Osteoblast (primary cell): ENCODE measurements at places on chromosomes 5 and 9. TPM values are rescaled to one million over a fixed set of nuclear protein-coding genes. Genes with fewer than 3 reads are reported as not detected.

- H3K4me3 ChIP-seq: no peak overlapping the region
- H3K27me3 ChIP-seq: peaks cover 22% of the 10 kb centered on the region
- H3K36me3 ChIP-seq: no peaks in the 10 kb centered on the region
- no peak overlapping the region for H3K27ac ChIP-seq
These were observed 22.6 kb upstream of the RAPGEF1 start for GRCh38 chr9:131762356-131762932.

DNA sequence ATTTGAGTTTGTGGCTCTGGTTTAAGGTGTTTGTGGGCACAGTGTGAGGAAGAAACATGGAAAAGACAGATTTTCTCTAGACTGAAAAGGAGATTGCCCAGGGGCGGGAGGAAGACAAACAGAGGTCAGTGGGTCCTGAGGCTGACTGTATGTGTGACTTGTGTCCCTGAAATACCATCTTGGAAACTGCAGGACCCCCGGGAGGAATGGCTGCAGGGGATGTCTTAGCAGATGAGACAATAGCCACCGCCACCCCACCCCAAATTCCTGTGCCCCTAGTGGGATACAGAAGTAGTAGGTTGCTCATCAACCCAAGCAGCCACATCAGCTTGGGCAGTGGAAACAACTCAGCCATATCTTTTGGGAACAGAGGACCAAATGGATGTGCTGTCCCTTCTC is 1.7 kb upstream of the PSAT1 start:
- no peak overlapping the region for H3K27ac ChIP-seq
- no peak overlapping the region for H3K4me3 ChIP-seq
- peaks cover 10% of the 10 kb centered on the region for H3K4me1 ChIP-seq

The NDUFS4 gene
- 76.0 and 78.2 TPM in 2 replicates for total RNA-seq

DNA sequence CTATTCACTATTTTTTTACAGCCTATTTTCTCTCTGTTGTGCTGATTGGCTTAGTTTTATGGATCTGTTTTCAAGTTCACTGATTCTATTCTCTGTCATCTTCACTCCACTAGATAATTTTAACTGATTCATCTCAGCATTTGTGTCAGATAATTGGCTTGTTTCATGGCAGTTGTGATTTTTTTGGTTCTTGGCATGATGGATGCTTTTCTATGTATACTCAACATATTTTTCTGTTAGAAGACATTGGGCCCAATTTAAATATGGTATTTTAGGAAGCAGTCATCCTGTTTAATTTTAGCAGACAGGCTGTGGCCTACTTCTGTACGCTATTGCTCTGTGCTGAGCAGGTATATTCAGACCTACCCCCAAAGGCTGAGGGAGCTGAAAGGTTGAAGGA is 1865.3 kb upstream of the ACO1 start:
- no peaks in the 10 kb centered on the region for H3K27me3 ChIP-seq
- DNase-seq: no peak
- no peak overlapping the region for H3K27ac ChIP-seq
- H3K36me3 ChIP-seq: no peaks in the 10 kb centered on the region

The GFPT2 gene
- total RNA-seq: 30.4 and 39.5 TPM in 2 replicates

DNA sequence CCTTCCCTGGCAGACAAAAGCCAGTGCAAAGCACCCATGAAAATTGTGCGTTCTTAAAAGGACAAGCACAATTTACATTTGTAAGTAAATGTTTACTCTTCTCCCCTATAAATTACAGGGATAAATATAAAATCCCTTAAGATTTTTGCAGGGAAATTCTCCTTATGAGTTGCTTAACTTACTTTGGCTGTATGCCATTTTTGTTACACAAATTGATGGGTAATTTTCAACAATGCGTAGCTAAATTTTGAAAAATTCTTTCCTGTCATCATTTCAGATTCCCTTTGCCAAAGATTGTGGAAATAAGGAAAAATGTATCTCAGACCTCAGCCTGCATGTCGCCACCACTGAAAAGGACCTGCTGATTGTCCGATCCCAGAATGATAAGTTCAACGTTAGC is 64.2 kb upstream of the ITGA2 start:
- no peak overlapping the region for H3K27ac ChIP-seq
- H3K36me3 ChIP-seq: no peaks in the 10 kb centered on the region
- DNase-seq: no peak

DNA sequence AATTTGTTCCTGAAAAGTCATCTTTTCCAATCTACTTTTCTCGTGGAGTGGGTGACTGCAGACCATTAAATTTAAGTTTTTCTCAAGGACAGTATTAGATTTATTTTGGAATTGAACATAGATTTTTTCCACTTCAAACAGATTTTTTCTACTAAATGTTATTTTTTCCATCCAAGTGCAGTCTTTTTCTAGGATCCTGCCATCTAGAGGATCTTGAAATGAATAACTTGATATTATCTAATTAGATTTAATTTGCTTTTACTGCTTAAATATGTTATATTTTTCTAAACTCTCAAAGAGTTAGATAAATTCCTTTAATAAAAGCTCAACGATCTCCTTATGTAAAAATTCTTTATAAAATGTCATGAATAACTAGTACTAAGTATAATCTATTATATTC is 136.9 kb upstream of the PRR16 start:
- H3K36me3 ChIP-seq: no peaks in the 10 kb centered on the region
- H3K4me3 ChIP-seq: no peak overlapping the region
- no peaks in the 10 kb centered on the region for H3K27me3 ChIP-seq
- DNase-seq: no peak
- H3K27ac ChIP-seq: no peak overlapping the region

GRCh38 chr9:135070964-135071735 is 16.3 kb upstream of the OLFM1 start:
- H3K27me3 ChIP-seq: peaks cover 5% of the 10 kb centered on the region
- no peaks in the 10 kb centered on the region for H3K36me3 ChIP-seq
- no peak overlapping the region for H3K4me3 ChIP-seq
